HCEC 1CT (cell line): ENCODE measurements at places on chromosomes 5 and 9.
A peak's percentile ranks its signal among the peaks of the same experiment; 100 is the strongest.

- no peak for DNase-seq
These were observed 415.9 kb upstream of the KLF4 start for GRCh38 chr9:107905308-107906020.

DNA sequence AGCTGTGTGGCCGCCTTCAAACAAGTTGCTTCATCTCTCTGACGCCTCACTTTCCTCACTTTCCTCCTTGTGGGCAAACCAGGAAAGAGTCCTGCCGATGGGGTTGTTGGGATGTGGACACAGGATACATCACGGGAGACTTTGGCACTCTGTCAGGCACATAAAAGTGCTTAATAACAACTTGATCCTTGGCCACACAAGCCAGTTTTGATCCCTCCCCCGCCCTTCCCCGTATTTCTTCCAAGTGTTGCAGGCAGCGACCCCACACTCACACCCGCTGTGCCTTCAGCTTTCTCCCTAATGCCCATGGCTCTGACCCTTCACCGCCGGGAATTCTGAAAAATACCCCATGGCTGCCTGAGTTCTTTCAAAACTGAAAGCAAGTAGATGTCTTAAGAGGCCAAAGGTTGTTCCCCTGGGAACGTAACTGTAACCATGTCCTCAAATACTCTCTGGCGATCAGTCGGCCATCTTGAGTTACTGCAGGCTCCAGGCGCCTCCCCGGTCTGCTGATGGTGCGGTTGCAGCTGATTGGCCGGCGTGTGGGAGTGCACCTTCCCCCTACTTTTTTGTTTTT is 59.8 kb downstream of the ARHGEF37 start:
- DNase-seq = peak; percentile 88

- DNase-seq = peak; percentile 46
These were observed 348.6 kb upstream of the RGMB start for GRCh38 chr5:98424681-98425450.

DNA sequence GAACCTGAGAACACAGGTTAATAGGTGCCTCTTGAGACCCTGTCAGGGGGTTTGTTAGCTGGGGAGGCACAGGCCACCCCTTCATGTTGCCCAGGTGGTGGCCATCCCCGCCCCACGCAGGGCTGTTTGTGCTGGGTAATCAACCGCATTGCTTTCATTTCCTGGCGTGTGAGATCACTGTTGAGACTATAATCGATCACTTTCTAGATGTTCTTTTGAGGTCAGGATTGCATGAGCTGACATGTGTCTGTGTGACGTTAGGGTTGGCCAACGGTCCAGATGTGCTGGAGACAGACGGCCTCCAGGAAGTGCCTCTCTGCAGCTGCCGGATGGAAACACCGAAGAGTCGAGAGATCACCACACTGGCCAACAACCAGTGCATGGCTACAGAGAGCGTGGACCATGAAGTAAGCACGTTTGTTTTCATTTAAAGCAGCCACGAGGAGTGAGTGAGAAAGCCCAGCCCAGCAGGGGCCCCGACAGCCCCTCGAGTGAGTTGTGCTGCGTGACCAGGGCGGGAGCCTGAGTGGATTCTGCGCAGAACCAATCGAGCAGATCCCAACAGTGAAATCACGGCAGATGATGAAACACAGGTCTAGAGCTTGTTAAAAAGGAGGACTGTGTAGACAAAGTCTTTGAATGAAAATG is 115.0 kb upstream of the CACNA1B start:
- DNase-seq = no peak

DNA sequence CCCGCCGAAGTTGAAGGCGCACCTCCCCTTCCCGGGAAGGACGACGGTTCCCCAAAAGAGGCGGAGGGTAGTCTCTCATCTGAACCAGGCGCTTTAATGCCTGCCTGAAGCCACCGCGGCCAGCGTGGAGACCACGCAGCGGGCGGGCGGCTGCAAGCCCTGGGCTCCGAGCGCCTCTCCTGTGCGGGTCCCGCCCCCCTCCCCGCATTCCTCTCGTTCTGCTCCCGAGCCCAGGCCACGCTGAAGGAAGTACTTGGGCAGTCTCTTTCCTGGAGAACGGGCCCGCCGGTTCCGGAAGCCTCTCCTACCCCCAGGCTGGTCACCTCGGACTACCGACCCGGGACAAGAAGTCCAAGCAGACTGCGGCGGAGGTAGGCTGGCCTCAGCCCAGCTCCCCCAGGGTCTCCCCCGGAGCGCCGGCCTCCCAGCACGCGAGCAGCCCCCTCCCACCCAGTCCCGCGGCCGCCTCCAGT is 571 bp downstream of the PPIC start:
- peak; percentile 11 for DNase-seq

DNA sequence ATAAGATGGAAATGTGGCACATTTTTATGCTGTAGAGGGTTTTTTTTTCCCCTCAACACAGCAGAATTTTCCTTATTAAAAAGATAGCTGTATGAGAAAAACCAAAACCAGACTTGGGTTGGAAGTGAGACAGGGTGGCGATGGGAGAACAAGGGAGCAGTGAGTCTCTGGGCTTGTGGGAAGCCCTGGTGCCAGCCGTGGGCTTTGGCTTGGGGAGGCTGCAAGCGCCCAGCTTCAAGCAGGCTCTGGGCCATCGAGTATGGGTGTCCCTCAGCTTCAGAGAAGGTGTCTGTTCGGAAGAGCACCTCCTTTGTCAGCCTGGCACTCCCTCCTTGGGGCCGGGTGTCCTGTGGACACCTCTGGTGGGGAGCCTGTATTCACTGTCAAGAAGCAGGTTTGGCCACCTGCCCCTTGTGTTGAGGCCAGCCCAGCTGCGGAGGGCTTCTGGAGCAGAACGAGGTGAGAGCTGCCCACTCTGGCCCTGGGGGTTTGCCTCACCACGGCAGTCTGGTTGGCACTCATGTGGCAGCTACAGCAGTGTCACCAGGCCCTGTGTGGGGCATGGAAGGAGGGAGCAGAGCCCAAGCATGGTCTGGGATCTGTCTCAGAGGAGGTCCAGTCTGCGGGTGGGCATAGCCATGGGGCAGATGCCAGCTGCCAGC is 37.6 kb upstream of the ANGPTL2 start:
- DNase-seq = no peak

- DNase-seq = no peak
These were observed 126.9 kb upstream of the ATP10B start for GRCh38 chr5:160978944-160979343.

DNA sequence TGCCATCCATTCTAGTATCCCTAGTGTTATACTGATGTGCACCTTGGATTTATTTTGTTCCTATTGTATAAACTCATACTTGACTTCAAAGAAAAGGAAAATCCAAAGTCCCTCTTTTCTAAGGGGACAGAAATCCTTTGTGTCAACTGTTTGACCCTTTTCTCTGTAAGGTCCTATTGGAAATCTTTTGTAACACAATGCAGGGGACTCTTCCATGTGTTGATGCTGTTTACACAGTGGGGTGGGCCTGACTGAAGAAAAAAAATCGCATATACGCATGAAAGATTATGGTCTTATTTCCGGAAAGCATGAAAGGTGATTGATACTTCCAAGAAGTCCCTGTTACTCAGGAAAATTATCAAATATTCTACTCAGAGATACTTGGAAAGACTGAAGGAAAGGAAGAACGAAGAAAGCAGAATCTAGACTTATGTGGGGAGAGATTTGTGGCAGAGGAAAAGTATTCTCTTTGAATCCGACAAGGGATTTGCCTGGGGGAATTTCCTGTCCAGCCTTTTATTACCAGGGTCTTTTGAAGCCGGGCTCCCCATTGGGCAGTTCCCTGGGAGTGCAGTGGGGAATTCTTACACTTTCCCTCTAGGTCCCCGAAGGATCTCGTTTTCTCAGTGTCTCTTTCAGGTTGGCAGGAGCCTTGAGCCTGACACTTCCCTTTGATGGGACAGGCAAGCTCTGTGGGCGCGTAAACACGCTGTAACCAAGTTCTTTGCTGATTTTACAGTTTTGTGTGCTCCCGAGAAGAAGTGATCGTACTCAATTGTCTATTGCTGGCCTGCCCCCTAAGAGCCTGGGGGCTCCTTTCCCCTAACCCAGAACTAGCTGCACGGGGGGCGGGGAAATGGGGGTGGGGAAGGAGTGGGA is 779 bp upstream of the VCAN start:
- DNase-seq = no peak

DNA sequence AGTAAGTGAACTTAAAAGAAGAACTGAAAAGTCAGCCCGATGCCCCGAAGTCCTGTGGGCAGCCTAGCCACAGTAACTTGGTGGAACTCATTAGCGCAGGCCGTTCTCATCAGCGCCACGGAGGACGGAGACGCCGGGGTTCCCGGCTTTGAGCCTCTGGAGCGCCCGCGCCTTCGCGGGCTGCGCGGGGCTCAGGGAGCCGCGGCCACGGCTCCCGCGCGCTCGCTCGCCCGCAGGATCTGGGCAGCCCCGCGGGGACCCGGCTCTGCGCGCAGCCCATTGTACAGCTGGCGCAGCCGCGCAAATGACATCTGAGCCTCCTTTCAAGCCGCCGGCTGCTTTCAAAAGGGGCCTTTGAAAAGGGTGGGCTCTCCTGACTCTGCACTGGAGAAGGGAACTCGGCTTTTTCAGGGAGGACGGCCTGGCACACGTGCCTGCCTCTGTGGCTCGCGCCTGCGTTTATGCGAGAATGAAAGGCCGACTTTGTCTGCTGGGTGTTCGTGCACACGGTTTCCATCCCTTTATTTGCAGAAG is 40.7 kb downstream of the TLR4 start:
- no peak for DNase-seq

GRCh38 chr5:175535796-175536195 is 57.4 kb downstream of the SFXN1 start:
- DNase-seq = no peak

- no peak for DNase-seq
These were observed 947 bp upstream of the MARCHF3 start for GRCh38 chr5:127031147-127031862.

- peak; percentile 15 for DNase-seq
These were observed 54.7 kb upstream of the SUSD3 start for GRCh38 chr9:93003552-93004407.

- no peak for DNase-seq
These were observed 92.7 kb upstream of the NEURL1B start for GRCh38 chr5:172548311-172548731.

GRCh38 chr9:86069206-86069869 is 30.0 kb downstream of the GOLM1 start:
- DNase-seq = no peak

DNA sequence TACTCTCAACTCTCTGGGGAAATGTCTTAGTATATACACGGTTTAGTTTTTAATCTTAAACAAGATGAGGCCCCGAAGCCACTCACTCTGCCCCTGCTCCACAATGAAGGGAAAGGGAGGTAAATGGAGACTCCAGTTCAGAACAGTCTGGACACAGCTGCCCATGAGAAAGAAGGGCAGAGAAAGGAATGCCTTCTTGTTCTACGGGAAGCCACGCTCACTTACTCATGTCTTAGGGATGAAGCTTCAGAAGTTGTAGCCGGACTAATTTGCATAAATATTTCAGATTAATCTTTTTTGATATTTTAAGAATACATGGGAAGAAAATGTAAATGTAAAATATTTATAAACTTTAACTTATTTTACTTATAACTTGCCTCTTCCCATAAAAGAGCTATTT is 94.0 kb downstream of the COL23A1 start:
- DNase-seq = no peak

DNA sequence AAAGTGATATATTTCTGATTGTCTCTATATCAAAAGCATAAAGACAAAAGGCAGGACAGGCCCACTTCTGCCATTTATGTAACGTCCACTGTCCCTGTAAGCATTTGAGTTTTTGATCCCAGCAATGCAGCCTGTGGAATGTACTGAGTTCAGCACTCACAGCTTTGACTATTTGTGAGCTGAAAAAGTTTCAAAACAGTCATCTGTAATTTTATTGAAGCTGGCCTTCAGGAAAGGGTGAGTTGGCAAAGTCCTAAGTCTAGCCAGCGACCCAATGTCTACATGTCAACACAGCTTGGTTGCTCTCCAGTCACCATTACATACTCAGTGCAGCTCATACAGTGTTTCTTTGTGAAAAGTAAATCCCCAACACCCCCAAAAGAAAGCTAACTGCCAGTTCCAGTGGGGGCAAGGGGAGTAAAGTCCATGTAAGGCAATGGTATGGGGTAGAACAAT is 9.7 kb downstream of the LIFR start:
- no peak for DNase-seq

GRCh38 chr5:87136096-87136495 is 131.6 kb upstream of the RASA1 start:
- no peak for DNase-seq

GRCh38 chr5:68891718-68892117 is 202.1 kb upstream of the SLC30A5 start:
- DNase-seq = no peak
